ENCODE measurements at places on chromosomes 13 and 19. TPM values are rescaled to one million over a fixed set of nuclear protein-coding genes. Genes with fewer than 3 reads are reported as not detected.

GRCh38 chr13:39955560-39955959, 300.1 kb downstream of the COG6 start:
- DNase-seq: no peak

DNA sequence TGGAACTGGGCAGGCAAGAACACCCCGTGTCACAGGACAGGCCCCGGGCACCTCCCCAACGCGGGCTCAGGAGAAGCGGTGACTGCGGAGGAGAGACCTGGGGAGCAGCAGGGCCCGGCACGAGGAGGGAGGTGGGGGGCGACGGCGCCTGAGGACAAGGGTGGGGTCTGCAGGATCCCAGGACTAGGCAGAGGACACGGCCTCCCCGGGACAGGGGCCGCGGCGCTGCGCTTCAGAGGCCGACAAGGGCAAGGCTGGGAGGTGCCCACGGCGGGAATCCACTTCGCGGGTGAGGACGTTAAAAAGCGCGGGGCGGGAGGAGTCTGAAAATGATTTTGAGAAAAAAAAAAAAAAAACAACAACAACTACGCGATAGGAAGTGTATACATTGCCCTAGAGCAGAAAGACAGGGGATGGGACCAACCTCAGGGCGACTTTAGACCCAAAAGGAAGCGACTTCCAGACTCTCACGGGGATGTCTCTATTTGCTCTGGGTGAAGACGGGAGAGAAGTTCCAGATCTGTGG, 44.9 kb downstream of the ZNF611 start:
- DNase-seq: peak; percentile 46

DNA sequence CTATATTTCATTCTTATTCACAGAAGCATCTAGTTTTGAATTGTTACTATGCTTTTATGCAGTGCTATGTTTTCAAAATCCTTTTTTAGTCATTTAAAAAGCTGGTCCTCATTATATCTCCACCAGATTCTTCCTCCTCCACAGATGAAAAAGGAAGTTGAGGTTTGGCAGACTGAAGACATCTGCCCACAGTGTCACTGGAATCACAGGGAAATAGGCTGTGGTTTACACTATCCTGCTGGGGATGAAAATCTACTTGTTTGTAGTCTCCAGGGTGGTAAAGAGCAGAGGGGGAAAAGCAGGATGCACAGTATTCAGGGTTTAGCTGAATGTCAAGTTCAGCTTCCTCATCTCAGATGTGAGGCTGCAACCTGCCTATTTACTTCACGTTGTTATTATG, 351.2 kb downstream of the DNAJC15 start:
- no peak for DNase-seq

GRCh38 chr19:18408053-18408476, 10.6 kb upstream of the LRRC25 start:
- DNase-seq: peak; percentile 46

DNA sequence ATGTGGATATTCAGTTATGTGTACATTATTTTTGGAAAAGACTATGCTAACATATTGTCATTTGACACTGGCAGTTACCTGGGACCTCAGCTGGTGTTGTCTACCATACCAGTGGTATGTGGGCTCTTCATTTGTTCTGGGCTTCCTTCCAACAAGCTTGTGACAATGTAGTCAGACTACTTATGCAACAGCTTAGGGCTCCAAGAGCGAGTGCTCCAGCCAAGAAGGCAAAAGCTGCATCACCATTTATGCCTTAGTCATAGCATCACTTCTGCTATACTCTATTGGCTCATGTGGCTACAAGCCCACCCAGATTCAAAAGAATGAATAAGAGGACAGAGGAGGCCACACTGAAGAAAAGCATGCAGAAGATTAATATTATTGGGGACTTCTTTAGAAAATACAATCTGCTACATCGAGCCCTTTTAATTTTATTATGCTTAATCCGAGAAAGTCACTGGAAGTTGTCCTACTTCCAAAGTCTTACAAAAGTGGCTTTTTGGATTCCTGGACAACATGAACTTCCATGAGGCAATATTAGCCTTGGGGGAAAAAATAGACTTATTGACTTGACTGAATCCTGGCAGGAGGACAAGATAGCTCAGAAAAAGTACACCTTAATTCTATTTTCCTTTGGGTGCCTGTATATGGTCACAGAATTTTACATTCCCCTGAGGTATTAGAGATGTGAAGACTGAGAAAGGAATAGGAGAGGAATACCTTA, 529.4 kb upstream of the HTR2A start:
- no peak for DNase-seq

KLK12 gene
- not detected for total RNA-seq

- DNase-seq: no peak
Measured at GRCh38 chr13:43725460-43725859, 61.3 kb downstream of the ENOX1 start.

- DNase-seq: no peak
Measured at GRCh38 chr13:36530861-36531590, 98.7 kb downstream of the CCNA1 start.

- peak; percentile 75 for DNase-seq
Measured at GRCh38 chr19:13842291-13843103, 34.4 kb upstream of the NANOS3 start.

DNA sequence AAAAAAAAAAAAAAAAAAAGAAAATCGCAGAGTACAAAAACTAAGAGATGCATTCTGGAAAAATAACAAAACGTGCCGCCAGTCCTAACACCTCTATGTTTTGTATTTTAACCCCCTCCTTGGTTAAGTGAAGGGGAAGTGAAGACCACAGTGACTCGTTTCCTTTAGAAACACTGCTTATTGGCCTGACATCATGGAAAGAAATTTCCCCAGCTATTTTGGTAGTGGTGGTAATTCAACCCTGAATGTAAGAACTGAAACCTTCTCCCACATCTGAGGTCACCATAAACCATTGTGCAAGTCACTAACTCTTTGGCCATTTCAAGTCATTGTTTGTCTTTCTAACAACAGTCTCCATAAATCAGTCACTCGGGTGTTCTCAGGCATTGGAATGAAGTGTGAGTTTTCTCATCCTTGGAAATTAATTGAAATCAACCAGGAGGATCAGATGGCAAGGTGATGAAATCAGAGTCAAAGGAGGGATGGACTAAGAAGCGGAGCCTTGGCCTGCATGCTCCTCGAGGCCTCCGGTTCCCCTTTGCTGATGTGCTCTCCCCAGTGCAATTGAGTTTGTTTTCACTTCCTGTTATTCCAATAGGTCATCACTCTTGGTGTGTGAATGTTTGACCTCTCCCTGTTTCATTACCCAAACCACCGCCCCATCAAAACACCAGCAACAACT, 443.9 kb downstream of the FGF9 start:
- peak; percentile 18 for DNase-seq

PBX4 gene
- 45.7 TPM for total RNA-seq

GRCh38 chr19:56841193-56841543, 642 bp upstream of the PEG3 start:
- no peak for DNase-seq

DNA sequence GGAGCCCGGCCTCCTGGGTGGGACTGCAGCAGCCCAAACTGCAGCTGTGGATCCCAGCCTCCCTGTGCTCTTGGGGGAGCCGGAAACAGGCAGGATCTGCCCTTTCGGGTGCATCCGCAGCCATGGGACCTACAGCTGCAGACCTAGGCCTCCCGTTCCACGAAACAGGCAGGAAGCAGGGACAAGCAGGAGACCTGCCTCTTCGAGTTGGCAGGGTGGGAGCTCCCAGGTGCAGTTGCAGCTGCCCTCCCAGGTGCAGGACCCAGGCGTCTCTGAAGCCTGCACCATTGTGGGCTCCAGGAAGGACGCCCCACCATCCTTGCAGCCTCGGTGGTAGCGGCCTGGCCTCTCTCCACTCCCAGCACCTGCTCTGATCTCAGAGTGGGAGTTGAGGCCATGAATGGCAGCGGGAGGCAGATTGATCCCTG, 189.0 kb upstream of the KLHL1 start:
- no peak for DNase-seq

ZNF83 gene
- 31.2 TPM for total RNA-seq

DNA sequence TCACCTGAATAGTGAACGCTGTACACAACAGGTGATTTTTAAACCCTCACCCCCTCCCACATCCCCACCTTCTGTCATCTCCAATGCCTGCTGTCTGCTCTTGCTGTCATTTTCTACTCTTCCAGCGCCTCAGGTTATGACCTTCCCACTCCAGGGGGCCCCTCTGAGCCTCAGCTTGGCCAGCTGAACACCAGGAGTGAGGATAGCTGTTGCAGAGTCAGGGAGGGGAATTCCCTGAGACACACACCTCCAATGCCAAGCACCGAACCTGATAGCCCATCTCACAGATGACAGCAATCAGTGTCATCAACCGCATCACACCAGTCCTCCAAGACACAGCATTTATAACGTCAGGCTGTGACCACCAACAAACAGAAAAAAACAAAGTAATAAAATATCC, 193.5 kb downstream of the ZNF536 start:
- DNase-seq: no peak

CD70 gene
- total RNA-seq: 10.7 TPM

DNA sequence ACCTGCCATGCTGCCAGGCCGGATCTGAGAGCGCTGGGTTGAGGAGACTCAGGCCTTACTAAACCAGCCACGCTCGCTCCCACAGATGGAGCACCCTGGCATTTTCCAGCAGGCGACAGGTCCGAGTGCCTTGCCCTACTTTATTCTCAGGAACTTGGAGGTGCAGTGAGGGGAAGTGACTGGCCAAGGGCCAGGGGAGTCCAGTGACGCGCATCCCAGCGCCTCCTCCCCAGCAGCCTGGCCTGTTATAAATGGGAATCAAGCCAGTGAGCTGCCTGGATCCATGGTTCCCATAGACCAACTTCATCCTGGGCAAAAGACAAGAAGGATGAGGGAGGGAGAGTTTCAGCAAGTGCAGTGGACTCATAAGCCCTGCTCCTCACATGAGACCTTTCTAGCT, 35.5 kb downstream of the TMED1 start:
- DNase-seq: no peak

- no peak for DNase-seq
Measured at GRCh38 chr19:5065663-5066093, 96.8 kb downstream of the KDM4B start.

POLR2I gene
- 84.1 TPM for total RNA-seq

DNA sequence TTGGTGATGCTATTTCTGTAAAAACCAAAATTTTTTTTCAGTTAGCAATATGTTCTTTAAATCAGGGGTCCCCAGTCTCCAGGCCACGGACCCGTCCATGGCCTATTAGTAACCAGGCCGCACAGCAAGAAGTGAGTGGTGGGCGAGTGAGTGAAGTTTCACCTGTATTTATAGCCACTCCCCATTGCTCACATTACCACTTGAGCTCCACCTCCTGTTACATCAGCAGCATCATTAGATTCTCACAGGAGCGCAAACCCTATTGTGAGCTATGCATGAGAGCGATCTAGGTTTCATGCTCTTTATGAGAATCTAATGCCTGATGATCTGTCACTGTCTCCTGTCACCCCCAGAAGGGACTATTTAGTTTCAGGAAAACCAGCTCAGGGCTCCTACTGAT, 58.9 kb upstream of the SLC7A1 start:
- DNase-seq: no peak

ZNF681 gene
- total RNA-seq: 3.9 TPM

NUP62 gene
- 171 TPM for total RNA-seq

GRCh38 chr13:93915269-93915809, 564.1 kb downstream of the DCT start:
- DNase-seq: no peak

DNA sequence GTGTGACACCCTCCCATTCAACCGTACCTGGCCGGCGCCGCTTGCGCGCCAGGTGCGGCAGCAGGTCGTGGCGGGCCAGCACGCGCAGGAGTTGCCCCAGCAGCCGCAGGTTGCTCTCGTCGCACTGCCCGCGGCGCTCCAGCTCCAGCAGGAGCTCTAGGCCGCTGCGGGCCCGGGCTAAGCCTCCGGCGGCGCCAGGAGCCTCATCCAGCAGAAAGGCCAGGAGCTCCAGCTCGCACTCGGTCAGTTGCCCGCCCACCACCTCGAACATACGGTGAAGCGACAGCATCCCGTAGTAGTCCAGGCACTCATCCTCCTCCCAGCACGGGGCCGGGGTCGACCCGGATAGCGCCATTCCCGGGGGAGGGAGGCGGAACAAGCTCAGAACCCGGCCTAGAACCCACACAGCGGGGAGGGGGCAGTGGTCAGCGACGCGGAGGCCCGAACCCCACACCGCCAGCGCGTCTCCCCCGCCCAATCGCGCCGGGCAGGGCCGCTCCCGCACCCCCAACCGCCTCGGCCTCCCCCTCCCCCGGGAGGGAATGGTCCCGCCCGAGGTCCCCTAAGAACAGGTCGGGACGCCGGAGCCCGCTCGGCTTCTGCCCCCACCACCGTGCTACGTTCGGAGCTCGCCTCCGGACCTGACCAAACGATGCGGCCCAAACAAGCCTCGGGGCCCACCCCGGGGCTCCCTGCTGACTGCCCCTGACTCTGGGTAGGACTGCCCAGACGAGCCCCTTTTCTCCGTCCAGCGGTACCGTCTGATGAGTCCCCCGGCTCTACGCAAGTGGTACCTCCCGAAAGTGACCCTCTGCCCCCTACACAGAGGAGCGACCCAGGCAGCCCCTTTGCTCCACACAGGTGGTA, 591 bp downstream of the DEDD2 start:
- peak; percentile 49 for DNase-seq

GRCh38 chr19:17542042-17542441, 13.4 kb upstream of the COLGALT1 start:
- DNase-seq: no peak

GRCh38 chr13:30370146-30370545, 52.1 kb upstream of the UBE2L5 start:
- no peak for DNase-seq

MAP2K2 gene
- total RNA-seq: 128 TPM

S1PR2 gene
- 9.4 TPM for total RNA-seq

PSG7 gene
- total RNA-seq: not detected

- peak; percentile 39 for DNase-seq
Measured at GRCh38 chr19:290372-291005, 714 bp downstream of the PLPP2 start.

DNA sequence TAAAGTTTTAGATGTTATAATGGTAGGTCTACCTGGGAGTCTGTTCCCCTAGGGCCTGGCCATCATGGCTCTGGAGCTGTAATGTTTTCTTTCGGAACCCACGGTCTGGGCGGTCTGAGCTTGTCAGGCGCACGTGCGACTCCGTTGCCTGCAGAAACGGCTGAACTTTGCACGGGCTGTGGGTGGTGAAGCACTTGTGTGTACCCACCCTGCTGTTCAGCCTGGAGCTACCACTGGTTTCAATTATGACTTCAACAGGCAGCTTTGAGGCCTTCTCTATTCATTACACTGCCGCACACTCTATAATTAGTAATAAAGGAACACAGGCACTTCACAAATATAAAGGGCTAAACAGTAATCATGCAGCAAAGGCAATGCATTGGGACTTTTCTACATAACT, 6.0 kb downstream of the PCDH8 start:
- DNase-seq: no peak
